ENCODE measurements at places on chromosomes 2 and 18.

- peak; percentile 27 for DNase-seq
Measured at GRCh38 chr2:39243469-39244123, at the start of gene CDKL4. CDKL4 (minus strand) TSS chr2:39243970.

- DNase-seq, result no peak
Measured at GRCh38 chr2:86226070-86226469, 26.8 kb downstream of the MRPL35 start.

DNA sequence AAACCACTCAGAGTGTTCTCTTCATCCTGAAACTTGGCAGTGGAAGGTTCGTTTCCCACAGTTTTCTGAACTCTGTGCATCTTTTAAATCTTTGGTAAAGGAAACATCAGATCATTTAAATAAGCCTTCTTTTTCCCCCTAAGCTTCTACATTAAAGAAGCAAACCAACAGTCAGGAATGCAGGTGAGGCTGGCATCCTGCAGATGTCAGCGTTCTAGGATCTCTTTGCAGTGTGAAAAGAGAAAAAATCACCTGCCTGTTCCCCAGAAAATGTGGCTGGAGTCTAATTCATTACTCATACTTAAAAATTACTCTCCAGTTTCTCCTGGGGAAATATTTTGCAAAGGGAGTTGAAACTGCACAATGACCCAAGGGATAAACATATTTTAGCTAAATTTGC, 64.5 kb upstream of the ZCCHC2 start:
- DNase-seq, result no peak

GRCh38 chr2:14223576-14223975, 408.9 kb upstream of the LRATD1 start:
- DNase-seq, result no peak

DNA sequence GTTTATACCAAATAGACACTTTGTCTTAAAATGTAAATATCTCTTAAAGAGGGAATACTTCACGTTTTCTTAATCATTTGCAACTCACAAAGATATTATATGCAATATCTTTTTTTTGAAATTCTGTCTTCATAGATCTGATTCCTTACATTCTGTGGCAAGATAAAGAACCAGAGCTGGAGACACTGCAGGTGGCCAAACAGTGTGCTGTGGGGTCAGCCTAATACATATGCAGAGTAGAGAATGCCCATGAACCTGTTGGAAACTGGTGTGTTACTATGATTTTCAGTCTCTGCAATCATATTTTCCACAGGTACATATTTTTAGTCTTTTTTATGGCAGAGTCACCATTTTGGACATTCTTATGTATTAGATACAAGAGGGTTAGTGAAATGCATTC, 229.6 kb upstream of the CHST9 start:
- no peak for DNase-seq

- DNase-seq, result no peak
Measured at GRCh38 chr2:77228391-77228790, 293.8 kb downstream of the LRRTM4 start.

- no peak for DNase-seq
Measured at GRCh38 chr2:6578416-6578815, 287.3 kb downstream of the CMPK2 start.

GRCh38 chr18:70907673-70908072, 618.8 kb downstream of the SOCS6 start:
- DNase-seq, result no peak

- DNase-seq, result no peak
Measured at GRCh38 chr2:30373881-30374302, 73.2 kb upstream of the LCLAT1 start.

DNA sequence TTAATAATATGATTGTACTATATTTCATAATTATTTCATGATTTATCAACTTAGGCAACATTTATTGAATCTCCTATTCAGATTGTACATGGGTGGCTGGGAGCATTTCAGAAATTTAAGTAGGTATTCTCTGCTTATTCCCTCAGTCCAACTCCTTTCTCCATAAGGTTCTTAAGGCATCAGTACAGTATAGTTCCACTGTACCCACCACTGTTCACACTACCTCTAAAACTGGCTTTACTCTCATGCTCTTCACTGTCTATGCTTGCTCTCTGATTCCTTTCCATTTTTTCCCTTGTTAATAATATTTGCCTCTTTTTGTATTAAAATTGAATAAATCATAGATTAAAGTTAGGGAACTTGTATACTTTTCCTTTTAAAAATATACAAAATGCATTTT, 89.8 kb downstream of the EHBP1 start:
- no peak for DNase-seq

GRCh38 chr2:47187069-47187468, 32.0 kb upstream of the STPG4 start:
- DNase-seq, result no peak

GRCh38 chr2:135985826-135986393, 484 bp upstream of the DARS1 start:
- peak; percentile 83 for DNase-seq

GRCh38 chr2:38716185-38716584, 35.0 kb downstream of the SRSF7 start:
- DNase-seq, result no peak

GRCh38 chr18:50044402-50044801, 150.5 kb downstream of the MYO5B start:
- DNase-seq, result no peak

DNA sequence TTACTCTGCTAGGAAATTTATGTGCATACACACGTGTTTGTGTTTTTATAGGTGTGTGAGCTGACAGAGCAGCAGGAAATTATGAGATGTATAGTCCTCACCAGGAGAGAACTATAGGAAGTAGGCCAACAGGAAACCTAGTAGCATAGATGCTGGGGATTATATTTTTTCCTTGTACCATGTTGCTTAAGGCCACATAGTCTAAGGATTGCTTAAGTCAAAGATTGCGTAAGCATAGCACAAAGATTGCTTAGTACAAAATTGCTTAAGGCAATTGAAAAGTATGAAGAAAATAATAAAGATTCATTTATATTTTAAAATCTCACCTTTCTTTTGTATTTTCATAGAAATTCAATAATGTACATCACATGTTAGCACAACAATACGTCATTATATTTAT, 18.7 kb upstream of the CCDC102B start:
- DNase-seq, result no peak

- no peak for DNase-seq
Measured at GRCh38 chr2:105490956-105491355, 92.1 kb upstream of the FHL2 start.

GRCh38 chr2:28717339-28717758, 34.3 kb upstream of the PPP1CB start:
- no peak for DNase-seq

DNA sequence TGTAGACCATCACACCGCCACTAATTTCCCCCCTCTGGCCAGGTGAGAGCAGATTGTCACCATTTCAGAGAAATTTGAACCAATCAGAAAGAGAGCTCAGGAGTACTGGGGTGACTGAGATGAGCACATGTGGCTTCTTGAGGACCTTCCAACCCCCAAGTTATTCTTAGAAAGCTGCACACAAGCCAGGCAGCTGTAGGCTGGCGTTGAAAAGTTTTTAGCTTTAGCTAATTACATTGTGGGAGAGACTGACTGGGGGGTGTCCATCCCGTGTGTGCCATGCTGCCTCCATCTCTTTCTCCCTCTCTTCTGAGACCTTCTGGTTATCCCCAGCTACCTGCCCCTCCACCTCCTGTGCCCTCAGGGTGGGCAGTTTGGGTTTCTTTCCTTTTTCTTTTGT, 154.0 kb downstream of the AGAP1 start:
- DNase-seq, result no peak

GRCh38 chr18:29840089-29840488, 1202.5 kb downstream of the DSC3 start:
- no peak for DNase-seq

- no peak for DNase-seq
Measured at GRCh38 chr2:9137379-9138150, 69.0 kb upstream of the ASAP2 start.

GRCh38 chr2:49767316-49767715, 613.0 kb upstream of the FSHR start:
- DNase-seq, result no peak

DNA sequence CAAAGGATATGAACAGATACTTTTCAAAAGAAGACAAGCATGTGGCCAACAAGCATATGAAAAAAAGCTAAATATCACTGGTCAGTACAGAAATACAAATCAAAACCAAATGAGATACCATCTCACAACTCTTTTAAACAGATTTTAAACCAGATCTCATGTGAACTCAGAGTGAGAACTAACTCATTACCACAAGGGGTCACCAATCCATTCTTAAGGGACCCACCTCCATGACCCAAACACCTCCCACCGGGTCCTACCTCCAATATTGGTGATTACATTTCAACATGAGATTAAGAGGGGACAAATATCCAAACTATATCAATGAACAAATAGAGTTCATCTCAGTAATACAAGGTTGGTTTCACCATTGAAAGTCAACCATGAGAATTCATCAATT, 319.8 kb upstream of the GULP1 start:
- DNase-seq, result no peak

DNA sequence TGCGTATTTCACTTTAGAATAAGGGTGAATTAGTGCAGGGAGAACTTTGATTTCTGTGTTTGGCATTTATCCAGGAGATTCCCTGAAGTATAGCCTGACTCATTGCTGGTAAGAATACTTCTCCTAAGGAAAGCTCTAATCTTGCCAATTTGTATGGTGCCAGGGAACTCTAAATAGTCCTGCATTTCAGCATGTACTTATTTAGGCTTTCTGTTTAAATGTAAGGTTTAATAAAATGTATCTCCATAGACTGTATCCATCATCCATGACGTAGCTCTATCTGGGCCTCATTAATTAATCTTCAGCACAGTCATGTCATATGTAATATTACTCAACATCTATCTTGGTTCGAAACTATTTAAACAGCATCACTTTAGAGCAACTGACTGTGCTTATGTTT, 127.7 kb downstream of the DOK6 start:
- DNase-seq, result no peak

- DNase-seq, result no peak
Measured at GRCh38 chr18:5982332-5982731, 87.0 kb upstream of the TMEM200C start.

- no peak for DNase-seq
Measured at GRCh38 chr2:153575171-153575853, 96.8 kb upstream of the RPRM start.

- no peak for DNase-seq
Measured at GRCh38 chr2:31227110-31227509, 6.8 kb upstream of the EHD3 start.

- no peak for DNase-seq
Measured at GRCh38 chr2:51795248-51795888, 763.4 kb upstream of the NRXN1 start.

DNA sequence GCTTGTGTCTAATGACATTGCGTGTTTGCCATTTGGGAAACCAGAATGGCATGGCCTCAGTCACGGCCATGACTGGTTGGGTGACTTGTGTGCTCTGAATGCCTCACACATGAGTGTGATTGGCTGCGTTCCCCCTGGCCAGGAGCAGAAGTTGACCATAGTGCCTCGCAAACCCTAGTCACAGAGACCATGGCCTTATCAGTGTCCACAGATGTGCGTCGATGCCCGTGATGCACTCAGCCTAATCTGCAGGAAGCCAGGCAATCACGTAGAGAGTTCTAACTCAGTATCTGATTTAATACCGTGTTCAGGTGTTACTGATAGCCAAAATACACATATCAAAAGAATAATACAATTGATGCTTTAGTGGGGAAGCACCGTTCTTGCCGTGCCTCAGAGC, 64.0 kb downstream of the BOLA3 start:
- DNase-seq, result no peak

- no peak for DNase-seq
Measured at GRCh38 chr18:36469461-36469860, 171.9 kb downstream of the FHOD3 start.

GRCh38 chr2:225290757-225291400, 108.6 kb upstream of the NYAP2 start:
- DNase-seq, result no peak

DNA sequence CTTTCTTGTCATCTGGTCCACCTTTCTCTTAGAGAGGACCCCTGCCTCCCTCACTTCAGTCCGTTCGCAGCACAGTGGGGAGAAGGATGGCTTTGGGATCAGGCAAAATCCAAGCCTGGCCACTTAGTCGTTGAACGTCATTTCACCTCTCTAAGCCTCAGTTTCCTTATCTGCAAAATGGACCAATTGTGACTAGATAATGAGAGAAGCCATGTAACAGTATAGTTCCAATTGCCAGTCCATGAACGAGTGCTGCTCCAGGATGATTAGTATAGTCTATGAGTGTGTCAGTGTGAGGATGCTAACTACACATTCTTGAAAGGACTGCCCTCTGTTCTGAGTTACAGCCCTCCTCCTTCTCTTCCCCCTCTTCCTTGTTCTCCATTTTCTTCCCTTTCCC, 1.1 kb downstream of the INHA start:
- no peak for DNase-seq

DNA sequence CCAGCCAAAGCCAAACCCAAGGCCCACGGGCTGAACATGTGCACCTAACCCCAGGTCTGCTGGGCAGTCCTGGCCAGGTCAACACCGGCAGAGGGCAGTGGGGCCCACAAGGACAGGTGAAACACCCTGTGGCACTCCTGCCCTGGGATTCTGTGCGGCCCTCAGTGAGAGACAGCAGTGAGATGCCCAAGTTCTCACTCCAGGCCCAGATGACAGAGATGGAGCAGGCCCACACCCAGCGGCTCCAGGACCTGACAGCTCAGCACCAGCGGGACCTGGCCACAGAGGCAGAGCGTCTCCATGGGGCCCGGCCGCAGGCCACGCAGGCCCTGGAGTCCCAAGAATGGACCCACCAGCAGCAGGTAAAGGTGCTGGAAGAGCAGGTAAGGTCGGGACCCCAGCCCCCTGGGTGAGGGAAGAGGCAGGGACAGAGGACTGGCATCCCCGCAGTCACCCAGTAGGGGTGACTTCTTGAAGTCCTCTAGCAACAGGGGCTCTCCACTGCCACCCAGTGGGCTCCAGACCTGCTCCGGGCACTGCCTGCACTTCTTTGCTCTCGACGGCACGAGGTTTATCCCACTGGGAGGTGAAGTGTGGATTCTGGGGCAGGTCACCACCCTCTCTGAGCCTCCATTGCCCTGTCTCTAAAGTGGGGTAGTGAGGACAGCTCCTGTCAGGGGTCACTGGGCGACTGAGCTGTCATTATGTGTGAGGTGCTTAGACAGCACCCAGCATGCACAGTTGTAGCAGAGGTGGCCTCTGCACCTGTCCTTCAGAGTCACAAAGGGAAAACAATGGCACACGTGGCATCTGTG, 8.8 kb upstream of the SNED1 start:
- DNase-seq, result no peak

GRCh38 chr2:219484343-219485200, 14.1 kb upstream of the GMPPA start:
- no peak for DNase-seq

- DNase-seq, result no peak
Measured at GRCh38 chr2:46229134-46230063, 67.8 kb upstream of the EPAS1 start.
